Activated T-cell treated with anti-CD3 and anti-CD28 coated beads for 4 hours (primary cell): ENCODE measurements at places on chromosomes 3 and 15.

GRCh38 chr15:57422113-57422754 is 45.9 kb downstream of the CGNL1 start:
- no peak for DNase-seq

- no peak for DNase-seq
These were observed 262.9 kb downstream of the ZIC1 start for GRCh38 chr3:147672035-147672434.

DNA sequence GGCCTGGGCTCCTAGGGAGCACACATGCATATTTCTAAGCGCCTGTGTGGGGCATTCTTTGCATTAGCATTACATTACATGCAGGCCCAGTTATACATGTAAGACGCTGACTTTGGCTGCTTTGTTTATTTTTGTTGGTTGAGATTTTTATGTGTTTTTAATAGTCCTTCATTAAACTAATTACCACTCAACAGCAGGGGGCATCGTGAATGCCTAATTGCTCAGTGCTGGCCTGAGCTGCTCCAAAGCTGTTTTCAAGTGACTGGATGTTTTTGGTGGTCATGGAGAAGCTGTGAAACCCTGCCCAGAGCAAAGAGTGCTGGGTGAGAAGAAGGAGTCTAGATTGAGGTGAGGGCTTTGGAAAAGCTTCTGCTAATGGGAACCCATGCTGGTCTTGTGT is 41.5 kb downstream of the GPD1L start:
- no peak for DNase-seq

- no peak for DNase-seq
These were observed 49.3 kb downstream of the STRIT1 start for GRCh38 chr3:155244216-155244615.

- DNase-seq: no peak
These were observed 97.7 kb downstream of the CNTN6 start for GRCh38 chr3:1190569-1190968.

DNA sequence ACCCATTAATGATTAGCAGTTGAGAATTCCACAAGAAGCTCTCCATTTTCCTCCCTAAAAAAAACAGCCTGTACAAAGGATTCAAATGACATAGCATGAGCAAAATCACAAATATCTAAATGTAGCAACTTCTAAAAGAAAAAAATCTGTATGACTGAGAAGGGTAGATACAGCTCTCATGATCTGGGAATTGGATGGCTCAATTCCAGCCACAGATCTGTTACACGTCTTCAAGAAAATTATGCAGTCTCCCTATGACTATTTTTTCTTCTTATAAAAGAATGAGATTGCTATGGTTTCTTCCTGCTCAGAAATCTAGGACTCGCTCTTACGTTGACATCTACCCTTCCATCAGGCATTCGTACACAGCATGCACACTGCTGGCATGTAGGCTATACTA is 71.5 kb downstream of the PLCH1 start:
- DNase-seq: no peak

GRCh38 chr3:193794002-193794881 is 201.2 kb downstream of the OPA1 start:
- DNase-seq: no peak

GRCh38 chr3:10192953-10193691 is 28.4 kb downstream of the IRAK2 start:
- peak; percentile 38 for DNase-seq

DNA sequence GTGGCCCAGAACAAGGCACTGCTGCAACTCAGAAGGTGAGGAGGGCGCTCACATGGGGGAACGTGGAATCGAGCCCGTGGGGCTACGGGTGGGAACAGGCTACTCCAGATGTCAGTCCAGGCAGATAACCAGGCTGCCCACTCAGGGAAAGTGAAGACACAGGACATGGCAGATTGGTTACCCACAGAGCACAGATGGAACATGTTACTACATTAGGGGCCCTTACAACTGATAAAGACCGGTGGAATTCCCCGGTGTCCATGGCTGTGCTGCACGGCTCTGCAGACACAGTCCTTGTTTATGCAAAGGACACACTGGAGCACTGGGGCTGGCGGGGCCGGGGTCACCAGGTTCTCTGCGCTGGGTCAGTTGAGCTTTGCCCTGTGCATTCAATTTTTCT is 36.9 kb downstream of the PCSK6 start:
- no peak for DNase-seq

- DNase-seq: no peak
These were observed 58.3 kb downstream of the EIF3J start for GRCh38 chr15:44595246-44595645.

DNA sequence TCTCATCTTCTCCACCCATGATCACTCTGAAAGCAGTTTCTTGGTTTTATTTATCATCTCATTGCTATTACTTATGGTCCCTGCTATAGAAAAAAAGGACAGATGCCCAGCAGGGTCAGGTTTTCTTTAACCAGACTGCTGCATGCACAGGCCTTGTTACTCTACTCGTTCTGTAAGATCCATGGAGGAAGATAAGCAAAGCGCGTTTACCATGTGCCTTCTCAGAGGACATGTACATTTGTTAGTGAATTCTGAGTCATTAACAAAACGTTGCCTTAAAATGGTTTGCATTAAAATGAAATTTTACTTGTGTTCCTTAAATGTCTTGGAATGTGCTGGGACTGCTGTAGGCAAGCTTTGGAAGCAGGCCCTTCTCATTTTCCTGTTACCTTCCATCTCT is 657.3 kb upstream of the KCNMB2 start:
- DNase-seq: no peak

DNA sequence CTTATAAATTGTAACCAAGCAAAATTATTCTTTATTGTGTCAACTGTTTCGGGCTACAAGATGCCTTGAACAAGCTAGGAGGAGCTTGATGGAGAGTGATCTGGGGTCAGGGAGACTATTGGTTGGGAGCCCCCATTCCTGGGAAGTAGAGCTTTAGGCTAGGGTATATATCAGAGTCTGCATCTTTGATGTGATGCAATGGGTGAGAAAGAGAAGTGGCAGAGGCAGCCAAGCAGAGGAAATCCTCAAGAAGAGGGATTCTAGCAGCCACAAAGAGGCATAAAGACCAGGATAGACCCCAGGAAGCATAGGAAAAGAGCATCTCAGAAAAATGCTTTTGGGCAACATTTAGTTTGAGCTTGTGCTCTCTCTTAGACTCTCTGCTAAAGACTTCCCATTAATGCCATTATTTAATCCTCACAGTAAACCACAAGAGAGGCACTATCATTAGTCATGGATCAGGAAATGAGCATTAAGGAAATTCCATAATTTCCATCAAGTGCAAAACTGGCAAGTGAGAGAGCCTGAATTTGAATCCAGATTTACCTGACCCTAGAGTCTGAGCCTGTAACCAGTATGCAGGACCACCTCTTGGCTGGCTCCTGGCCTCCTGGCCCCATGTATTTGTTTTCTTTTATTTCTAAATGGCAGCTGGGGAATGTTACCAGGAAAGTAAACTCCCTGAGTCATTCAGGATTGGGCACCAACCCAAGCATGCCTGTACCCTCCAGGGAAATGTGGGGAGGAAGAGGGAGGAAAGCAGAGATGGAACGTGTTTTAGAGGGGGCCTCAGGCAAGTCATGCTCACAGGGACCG is 118.7 kb downstream of the RPL22L1 start:
- DNase-seq: no peak
